Glomerular endothelial cell (primary cell): ENCODE measurements at places on chromosomes 6 and 20. TPM values are rescaled to one million over a fixed set of nuclear protein-coding genes. Genes with fewer than 3 reads are reported as not detected.

Gene GJA1
- total RNA-seq = 232 and 310 TPM in 2 replicates

DNA sequence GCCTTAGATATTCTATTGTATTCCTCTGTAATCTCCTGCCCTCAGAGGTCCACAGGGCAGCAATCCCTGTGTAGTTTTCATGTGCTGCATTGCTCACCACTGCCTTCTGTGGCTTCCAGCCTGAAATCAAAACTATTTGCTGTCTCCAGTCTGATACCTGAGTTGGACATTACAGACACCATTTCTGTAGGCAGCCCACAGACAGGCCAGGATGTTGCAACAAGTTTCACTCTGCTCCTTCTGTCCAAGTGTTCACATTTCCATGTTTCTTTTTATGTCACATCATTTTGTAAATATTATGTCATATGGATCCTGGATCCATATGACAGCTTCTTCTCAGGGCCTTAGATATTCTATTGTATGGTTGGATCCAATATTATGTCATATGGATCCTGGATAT is 21.7 kb downstream of the ECI2 start:
- no peak for DNase-seq

DNA sequence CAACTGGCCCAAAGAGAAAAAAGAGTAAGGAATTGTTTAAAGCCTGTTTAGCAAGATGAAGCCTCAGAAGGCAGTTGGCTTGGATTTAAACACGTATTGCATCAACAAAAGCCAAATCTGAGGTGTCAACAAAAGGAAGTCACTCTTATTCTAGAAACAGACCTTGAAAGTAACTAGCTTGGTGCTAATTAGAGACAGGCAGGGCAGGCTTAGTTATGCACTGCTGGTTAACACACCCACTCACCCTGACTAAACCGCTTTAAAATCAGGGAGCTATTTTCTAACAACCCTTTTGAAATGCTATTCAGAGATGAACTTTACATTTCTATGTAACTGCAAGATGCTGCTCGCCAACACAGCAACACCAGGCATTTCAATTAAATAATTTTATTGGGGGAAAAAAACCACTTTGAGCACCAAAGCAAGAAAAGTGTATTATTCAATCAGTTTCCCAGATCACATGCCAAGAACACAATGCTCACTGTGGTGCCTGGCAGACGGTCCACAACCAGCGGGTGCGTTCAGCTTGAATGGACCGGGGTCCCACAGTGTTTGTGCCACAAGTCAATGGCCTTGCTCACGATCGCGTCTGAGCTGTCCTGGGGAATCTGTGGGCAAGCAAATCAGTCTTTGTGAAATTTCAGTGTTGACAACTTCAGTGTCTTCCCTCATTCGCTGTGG is 23.6 kb downstream of the TBC1D7 start:
- no peak for DNase-seq

GRCh38 chr6:74277777-74278186 is 581.8 kb downstream of the CD109 start:
- DNase-seq = no peak

DNA sequence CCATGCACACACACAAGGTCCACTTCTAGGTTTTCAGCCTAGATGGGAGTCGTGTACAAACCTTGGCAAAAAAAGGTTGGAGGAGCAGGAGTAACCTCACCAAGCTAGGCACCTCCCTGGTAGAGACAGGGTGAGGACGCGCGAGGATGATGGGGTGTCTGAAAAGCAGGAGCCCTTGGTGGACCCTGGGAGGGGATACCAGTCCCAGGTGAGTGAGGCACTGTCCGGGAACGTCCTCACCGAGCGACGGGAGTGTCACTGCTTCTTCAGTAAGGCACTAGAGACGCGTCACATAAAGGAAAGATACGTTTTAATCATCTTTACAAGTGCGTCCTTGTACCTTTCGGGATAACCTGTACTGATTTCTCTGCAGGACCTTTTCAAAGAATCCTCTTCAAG is 29.4 kb upstream of the ZBP1 start:
- no peak for DNase-seq
